ENCODE measurements at places on chromosomes 13 and 19.

GRCh38 chr19:38323291-38323690 lies 3.6 kb downstream of the KCNK6 start:
- DNase-seq: no peak

- no peak for DNase-seq
Observed at GRCh38 chr19:51018745-51019543, 565 bp downstream of the KLK10 start.

DNA sequence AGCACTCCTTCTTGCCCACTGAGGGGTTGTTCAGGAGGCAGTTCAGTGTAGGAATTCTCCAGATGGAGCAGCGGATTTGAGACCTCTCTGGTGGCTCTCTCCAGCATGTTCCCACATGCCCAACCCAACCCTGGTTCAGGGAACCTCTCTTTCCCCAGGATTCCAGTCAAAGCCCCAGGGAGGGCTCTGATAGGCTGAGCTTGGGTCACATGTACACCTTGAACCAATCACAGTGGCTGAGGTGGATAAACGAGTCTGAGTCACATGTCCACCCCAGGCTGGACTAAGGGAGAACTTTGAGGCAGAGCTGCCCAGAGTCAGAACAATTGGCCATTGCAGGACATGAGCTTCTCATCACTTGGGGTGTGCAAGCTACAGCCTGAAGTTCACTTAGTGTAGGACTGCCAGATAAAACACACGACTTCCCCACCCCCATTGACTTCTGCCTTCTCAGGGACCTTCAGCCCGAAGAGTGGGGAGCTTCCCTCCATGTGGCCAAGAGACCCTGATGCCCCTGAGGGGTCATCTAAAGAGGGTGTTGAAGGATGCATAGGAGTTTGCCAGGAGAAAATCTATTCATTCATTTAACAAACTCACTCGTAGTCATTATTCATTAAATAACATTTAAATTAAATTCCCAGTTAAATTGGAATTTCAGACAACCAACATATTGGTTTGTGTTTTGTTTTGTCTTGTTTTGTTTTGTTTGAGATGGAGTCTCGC lies 4.0 kb upstream of the MAST3 start:
- no peak for DNase-seq

GRCh38 chr19:6674868-6675305 lies 4.9 kb upstream of the TNFSF14 start:
- DNase-seq: peak; percentile 78

DNA sequence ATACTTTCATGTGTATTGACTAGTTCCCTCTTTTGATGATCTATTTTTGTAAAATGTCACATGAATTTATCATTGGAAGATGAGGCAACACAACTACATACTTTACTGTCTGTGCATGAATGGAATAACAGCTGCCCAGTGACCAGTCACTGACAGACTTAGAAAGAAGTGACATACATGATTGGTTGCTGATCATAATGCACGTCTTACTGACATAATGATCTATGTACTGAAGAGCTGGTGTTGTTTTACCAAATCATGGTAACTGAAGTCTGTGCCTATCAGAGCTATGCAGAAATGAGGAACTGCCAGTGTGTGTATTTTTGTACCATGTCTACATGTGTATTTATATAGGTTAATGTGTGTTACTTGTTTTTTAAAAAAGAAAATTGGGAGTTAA lies 26.5 kb downstream of the GPR18 start:
- no peak for DNase-seq
